Chondrocyte (in vitro differentiated cells): ENCODE measurements at places on chromosomes 3 and 15.

DNA sequence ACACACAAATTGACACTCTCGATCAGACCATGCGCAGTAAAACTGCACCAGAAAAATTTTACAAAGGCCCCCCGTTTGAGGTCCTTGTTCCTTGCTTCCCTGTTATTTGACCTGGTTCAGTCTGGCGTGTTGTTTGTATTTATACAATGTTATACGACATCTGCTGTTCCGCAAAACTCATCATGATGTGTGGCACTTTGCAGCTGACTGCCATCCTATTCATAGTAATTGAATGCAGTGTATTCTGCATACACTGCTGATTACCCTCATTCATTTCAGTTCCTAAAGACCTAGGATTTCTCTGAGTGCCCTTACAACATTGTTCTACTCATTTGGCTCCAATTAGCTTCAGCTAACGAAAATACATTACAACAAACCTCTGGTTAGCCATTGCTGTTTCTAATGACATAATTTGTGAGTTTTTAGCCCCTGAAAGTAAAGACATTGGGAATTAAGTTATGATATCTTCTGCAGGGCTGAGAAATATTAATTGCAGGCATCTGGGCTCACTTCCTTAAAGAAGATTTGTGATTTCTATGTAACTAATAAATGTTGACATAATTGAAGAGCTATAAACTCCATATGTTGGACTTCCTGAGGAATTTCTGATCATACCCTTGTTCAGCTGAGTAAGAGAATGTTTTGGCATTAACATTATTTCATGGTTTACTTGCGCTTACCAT is 75.7 kb downstream of the C3orf38 start:
- DNase-seq = no peak

GRCh38 chr3:64319391-64319790 is 94.1 kb upstream of the PRICKLE2 start:
- DNase-seq = no peak

GRCh38 chr15:80893777-80894176 is 95.8 kb downstream of the MESD start:
- no peak for DNase-seq

DNA sequence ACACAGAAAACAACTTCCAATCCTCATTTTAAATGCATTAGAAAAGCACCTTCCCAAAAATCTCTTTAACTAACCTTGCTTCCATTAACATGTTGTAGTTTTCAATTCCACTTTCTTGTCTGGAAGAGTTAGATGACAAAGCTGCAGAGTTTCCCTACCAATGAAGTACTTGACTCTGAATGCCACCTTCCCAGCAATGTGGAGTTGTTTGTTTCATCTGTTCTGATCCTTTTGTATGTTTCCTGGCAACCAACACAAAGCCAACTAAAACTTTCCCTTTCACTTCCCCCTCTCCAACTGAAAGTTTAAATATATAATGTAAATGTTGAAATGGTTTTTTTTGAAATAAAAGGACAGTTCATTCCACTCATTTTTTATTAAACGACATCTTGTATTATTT is at the start of gene WDR49:
WDR49 (minus strand) TSS at position 183 of the 400 bp plus-strand sequence. CDS start 517 bp downstream, outside the sequence.
- DNase-seq = no peak

GRCh38 chr15:101171954-101172353 is 79.9 kb downstream of the CHSY1 start:
- no peak for DNase-seq

GRCh38 chr15:76201536-76202255 is 109.6 kb downstream of the ETFA start:
- DNase-seq = no peak

GRCh38 chr3:30347679-30348216 is 258.7 kb upstream of the TGFBR2 start:
- DNase-seq = no peak

- DNase-seq = no peak
These were observed 309.7 kb downstream of the LSAMP start for GRCh38 chr3:116135457-116136085.

DNA sequence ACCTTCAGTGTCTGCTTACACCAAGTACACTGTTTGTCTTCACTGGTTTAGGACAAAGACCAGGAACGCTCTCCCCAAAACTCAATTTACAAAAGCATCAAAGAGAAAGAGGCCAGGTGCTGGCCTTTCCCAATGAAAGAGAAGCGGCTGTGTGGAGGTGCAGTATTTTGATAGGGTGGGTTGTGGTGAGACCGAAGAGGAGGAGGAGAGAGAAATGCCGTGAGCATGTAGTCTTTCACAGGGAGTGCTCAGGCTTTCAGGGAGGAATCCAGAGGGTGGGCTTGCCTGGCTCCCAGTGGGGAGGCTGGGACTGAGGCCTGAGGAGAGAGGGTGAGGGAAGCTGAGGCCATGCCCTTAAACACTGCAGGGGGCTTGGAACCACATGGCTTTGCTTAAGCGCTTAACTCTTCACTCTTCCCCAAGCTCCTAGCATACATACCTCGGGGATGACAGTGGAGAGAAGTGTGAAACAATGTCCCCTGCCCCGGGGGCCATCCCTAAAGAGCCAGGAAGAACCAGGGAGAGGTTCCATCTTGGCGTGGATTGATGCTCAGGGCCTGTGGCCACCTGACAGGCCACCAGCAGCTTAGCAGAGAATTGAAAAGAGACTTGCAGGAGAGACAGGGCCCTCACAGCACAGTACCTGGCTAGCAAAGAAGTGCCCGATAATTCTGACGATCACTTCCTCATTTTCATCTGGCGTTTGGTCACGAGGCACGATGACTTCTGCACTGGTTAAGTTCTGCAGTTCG is 60.5 kb downstream of the SENP2 start:
- no peak for DNase-seq

- DNase-seq = no peak
These were observed 25.8 kb downstream of the SPSB4 start for GRCh38 chr3:141076797-141077571.

GRCh38 chr3:184068344-184068743 is 15.5 kb downstream of the HTR3C start:
- DNase-seq = no peak

DNA sequence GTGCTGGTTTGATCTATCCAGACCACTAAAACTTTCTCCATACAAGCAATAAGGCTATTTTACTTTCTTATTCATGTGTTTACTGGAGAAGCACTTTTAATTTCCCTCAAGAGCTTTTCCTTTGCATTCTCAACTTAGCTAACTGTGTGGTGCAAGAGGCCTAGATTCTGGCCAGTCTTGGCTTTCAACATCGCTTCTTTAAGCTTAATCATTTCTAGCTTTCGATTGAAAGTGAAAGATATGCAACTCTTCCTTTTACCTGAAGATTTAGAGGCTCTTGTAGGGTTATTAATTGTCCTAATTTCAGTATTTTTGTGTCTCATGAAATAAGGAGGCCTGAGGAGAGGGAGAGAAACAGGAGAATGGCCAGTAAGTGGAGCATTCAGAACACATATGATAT is 234.8 kb upstream of the GADL1 start:
- DNase-seq = no peak

DNA sequence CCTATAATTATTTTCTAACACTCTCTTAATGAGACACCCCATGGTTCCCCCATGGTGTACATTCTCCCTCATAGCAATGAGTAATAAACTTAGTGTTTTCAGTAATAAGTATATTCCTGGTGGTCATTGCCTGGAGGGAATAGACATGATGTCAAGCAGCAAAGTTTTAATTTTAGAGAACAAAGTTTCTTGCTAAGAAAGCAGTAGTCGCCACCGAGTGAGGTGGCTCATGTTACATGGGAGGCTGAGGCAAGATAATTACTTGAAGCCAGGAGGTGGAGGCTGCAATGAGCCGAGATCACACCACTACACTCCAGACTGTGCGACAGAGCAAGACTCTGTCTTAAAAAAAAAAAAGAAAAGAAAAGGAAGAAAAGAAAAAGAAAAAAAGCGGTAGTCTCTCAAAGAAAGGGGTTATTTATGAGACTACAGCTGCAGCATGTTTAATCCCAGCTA is 2.4 kb upstream of the ELP6 start:
- no peak for DNase-seq

DNA sequence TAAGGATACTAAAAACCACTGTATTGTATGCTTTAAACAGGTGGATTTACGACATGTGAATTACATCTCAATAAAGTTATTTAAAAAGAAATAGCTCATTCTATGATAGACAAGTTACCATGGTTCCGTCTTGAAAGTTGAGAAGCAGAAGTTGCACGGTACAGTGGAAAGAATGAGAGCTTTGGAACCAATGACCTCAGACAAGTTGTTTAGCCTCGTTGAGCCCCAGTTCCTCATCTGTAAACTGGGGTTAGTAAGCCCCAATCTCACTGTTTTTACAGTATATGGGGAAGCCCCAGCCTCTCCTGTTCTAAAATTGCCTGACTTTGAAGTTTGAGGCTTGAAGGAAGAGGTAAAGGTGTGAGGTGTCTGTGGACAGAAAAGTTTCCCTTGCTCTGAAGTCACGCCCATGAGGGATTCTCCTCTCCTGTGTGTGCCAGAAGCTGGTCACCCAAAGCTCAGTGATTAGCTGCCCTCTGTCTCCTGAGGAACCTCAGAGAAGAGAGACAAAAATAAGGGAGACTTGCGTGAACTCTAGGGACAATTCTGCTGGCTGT is 10.0 kb downstream of the CRYGS start:
- no peak for DNase-seq

- DNase-seq = no peak
These were observed 18.5 kb upstream of the REC114 start for GRCh38 chr15:73424506-73424905.

- no peak for DNase-seq
These were observed 624 bp downstream of the AP3B2 start for GRCh38 chr15:82709081-82709420.

DNA sequence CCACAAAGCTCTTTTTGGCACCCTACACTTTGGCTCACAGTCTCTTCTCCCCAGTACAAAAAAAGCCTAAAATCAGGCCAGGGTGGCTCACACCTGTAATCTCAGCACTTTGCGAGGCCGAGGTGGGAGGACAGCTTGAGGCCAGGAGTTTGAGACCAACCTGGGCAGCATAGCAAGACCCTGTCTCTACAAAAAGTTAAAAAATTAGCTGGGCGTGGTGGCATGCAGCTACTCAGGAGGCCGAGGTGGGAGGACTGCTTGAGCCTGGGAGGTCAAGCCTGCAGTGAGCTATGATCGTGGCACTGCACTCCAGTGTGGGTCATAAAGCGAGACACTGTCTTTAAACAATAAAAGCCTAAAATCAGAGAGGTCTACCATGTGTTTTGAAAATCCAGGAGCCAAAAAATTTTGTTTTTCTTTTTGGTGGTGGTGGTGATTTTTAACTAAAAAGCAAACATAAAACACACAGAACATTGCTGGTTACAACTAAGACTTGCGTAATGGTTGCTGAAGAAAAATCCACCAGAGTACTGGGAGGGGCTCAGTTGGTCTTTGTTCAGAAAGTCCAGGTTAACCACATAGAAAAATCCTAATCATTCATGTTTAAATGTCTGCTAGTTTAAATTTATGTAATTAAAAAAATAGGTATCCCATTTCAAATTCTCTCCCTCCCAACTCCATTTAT is 1.6 kb upstream of the MAN2C1 start:
- DNase-seq = no peak

- DNase-seq = no peak
These were observed 5.5 kb downstream of the MAP6D1 start for GRCh38 chr3:183819831-183820230.

- DNase-seq = no peak
These were observed 149.5 kb downstream of the FGF12 start for GRCh38 chr3:192577811-192578210.

GRCh38 chr3:172711454-172711795 is 558 bp upstream of the NCEH1 start:
- no peak for DNase-seq

GRCh38 chr3:183591881-183592521 is 36.5 kb upstream of the KLHL6 start:
- no peak for DNase-seq

DNA sequence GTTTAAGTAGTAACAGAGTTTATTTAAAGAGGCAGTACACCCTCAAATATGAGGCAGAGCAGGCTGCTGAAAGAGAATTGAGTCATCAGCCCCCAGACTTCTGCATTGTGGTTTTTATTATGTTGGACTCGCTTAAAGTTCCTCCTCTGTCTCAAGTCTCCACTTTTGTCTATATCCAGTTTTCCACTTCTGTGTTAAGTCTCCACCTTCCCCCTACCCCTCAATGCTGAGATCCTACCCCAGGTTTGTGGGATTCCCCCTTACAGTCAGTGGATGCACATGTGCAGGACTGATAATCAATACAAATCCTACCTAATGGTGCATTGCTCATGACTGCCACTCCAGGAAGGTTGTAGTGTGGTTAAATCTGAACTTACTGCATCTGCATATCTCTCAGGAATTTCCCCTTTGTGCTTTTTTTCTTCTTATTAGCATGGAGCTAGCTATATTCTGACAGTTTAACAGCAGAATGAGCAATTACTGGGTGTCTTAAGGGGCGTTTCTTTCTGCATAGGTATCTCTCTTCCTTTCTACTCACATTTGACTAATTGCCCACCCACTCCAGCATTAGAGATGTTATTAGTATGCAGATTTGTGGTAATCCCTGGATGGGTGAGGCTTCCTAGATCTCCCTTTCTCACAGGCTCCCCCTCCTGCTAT is 11.9 kb upstream of the CD200R1L start:
- DNase-seq = no peak

- DNase-seq = no peak
These were observed 43.7 kb upstream of the PRICKLE2 start for GRCh38 chr3:64268926-64269325.

- DNase-seq = no peak
These were observed 334.5 kb upstream of the UMPS start for GRCh38 chr3:124395584-124396338.

GRCh38 chr15:57495041-57495440 is 96.7 kb upstream of the MYZAP start:
- no peak for DNase-seq

DNA sequence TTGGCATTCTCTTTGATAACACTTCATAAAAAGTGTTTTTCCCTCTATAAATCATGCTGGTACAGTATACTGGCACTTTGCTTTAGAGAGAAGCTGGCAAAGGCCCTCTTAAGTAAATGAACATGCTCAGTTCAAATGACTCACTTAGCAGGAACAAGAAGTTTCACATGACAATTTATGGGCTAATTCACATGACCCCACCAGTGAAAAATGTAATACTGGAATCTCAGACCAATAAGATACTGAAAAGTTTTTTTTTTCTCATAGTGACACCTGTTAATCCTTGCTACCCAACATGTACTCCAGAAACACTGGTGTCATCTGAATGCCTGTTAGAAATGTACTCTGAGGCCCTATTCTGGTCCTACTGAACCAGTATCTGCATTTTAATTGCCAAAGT is 13.9 kb downstream of the BTBD1 start:
- no peak for DNase-seq

DNA sequence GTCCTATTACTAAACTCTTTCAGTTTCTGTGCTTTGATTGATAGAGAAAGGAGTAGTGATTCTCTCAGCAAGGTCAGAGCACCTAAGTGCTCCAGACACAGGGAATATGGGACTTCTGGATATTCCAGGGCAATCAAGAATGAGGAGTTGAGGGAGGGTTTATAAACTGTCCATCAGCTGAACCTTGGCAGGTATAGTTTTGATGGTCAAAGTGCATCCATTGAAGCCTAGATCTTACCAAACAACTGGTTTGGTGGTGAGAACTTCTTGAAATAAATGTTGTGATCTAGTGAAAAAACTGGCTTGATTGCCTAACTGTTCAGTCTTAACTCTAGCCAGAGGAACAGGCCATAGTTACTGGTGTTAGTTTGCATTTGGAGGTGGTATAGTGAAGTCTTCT is 207.0 kb upstream of the ONECUT1 start:
- no peak for DNase-seq

- no peak for DNase-seq
These were observed 34.6 kb upstream of the DNAJC13 start for GRCh38 chr3:132382688-132383194.
